CD4-positive, alpha-beta T cell treated with Interleukin-21 for 1 hour (primary cell): ENCODE measurements at places on chromosomes 4 and X.

- DNase-seq, result no peak
Observed at GRCh38 chr4:183907871-183908683, 3.0 kb downstream of the STOX2 start.

DNA sequence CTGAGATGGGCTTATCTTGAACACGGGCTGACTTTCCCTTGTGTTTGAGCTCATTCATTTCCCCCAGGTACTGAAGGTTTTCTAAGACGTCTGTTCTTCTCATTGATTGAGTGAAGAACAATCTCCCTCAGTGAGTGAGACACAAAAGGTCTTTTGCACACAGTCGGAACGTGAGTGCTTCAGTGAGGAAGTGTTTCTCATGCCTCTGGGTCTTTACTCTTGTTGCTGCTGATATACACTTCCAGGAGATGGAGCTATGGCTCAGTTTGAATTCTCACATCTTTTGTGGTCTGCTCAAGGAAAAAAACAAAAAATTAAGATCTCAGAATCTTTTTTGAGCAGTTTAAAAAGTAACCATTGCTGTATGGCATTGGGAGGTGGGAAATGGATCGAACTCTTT lies 981.9 kb upstream of the TENM3 start:
- no peak for DNase-seq

GRCh38 chr4:8729408-8730149 lies 137.0 kb downstream of the CPZ start:
- DNase-seq, result no peak

DNA sequence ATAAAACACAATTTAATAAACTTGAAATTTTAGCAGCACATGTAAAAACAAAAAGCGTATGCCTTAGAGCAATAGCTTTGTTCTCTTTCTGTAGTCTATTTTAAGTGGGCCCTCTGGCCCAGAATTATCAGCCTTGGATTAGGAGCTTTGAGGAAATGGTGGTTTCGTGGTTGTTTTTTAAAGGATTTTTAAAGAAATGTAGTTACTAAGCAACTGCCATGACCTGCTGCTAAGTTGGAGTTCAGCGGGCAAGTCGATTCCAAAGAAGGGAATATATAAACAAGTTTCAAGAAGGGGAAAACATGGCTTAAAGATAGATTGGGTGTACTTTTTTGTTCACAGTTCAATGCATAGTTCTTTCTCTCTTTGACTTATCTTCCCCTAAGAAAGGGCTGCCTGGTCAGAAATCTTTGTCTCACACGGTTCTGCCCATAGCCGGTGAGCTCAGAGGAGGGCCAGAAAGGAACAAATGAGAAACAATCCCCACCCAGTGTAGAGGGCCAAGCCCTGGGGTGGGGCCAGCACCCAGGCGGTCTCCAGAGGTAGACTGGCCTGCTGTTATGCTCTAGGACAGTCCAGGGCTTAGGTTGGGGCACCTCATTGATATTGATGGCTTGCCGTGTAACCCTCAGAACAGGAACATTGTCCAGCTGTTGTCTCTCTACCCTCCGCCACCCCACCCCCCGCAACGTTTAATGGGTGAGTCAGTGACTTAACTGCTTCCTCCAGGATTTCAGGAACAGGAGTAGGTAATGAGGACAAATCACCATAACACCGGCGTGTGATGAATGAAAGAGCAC lies 32.5 kb downstream of the DLG3 start:
- DNase-seq, result no peak

GRCh38 chr4:108888769-108889168 lies 125.9 kb upstream of the ETNPPL start:
- no peak for DNase-seq

- no peak for DNase-seq
Observed at GRCh38 chr4:39542611-39543012, 15.4 kb upstream of the UGDH start.

- DNase-seq, result no peak
Observed at GRCh38 chr4:66482186-66482585, 811.9 kb upstream of the EPHA5 start.

DNA sequence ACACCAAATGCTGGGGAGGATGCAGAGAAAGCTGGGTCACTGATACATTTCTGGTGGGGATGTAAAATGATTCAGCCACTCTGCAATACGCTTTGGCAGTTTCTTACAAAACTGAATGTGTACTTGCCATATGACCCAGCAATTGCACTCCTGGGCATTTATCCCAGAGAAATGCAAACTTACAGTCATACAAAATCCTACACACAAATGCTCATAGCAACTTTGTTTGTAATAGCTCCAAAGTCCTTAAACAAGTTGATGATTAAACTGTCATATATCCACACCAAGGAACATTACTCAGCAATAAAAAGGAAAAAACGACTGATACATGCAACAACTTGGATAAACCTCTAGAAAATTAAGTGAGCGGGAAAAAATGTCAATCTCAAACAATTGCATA lies 12.3 kb downstream of the MID1 start:
- DNase-seq, result no peak

DNA sequence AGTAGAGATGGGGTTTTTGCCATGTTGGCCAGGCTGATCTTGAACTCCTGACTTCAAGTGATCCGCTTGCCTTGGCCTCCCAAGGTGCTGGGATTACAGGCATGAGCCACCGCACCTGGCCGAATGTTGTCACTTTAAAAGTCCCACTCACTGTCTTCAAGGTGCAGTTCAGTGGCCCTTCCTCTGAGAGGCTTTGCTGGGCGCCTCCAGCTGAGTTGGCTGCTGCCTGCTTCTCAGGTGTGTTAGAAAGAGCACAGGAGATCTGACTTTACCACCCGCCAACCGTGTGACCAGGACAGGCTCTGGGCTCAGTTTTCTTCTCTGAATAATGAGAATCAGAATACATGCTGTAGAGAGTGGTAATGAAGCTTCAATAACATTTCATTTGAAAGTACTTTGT lies 207.4 kb downstream of the CEP135 start:
- no peak for DNase-seq

- DNase-seq, result peak; percentile 15
Observed at GRCh38 chrX:78650906-78651437, 8.2 kb downstream of the RTL3 start.

DNA sequence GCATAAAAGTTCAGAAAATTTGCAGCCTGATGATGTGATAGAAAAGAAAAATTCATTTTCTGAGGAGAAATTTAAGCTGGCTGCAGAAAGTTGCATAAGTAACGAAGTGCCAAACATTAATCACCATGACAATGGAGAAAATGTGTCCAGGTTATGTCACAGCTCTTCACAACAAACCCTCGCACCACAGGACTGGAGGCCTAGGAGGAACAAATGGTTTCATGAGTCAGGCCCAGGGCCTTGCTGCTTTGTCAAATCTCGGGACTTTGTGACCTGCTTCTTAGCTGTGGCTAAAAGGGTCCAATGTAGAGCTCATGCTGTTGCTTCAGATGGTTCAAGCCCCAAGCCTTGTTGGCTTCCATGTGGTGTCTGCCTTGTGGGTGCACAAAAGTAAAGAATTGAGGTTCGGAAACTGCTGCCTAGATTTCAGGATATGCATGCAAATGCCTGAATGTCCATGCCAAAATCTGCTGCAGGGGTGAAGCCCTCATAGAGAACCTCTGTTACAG lies 527.4 kb downstream of the SH3BGRL start:
- no peak for DNase-seq

DNA sequence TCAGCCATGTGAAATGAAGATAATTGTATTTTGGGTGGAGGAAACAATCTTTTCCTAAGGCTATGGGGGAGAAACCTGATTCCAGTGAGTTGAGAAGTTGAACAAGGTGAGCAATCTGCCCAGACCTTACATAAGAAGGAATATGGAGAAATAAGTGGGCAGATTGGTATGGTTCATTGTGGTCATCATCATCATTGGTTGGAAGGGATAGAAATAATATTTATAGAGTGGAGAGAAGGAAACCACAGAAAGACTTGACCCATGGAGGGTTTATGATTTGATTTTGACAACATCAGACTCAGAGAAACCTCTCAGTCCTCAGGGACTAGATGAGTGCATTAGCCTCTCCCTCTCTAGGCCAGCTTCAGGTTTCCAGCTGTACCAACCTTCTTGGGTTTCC lies 177.9 kb upstream of the NEIL3 start:
- no peak for DNase-seq

DNA sequence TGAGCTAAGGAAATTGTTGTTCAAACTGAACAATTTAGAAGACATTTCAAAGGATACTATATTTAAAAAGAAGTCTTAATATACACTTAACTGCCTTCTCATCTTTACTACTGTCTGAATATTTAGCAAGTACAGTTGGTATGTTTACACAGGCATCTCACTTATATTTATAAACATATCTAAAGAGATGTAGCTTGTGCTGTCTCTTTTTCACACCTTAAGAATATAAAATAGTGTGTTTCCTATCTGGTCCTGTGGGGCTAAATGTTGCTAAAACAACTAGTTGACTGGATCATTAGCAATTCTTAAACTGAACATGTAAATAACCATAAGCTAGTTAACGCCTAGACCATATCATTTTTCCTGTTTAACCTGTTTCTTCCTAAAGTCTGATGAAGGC lies 336.3 kb downstream of the PPP3CA start:
- DNase-seq, result no peak

DNA sequence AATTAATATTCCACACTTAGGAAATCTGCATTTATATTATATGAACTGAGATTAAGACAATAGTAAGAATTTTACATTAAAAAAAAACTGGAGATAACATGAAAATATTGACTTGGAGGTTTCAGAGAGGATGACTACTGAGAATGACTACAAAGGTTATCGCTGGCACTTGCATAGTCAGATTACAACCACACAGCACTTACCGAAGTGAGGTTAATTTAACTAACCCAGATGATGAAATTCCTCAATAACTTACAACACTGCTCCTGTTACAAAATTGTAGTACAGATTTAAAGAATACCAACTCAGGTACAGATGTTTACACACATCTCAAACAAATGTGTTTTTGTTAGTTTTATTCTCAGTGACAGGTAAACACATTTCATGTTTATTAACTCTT lies 283.5 kb downstream of the CAMK2D start:
- no peak for DNase-seq

DNA sequence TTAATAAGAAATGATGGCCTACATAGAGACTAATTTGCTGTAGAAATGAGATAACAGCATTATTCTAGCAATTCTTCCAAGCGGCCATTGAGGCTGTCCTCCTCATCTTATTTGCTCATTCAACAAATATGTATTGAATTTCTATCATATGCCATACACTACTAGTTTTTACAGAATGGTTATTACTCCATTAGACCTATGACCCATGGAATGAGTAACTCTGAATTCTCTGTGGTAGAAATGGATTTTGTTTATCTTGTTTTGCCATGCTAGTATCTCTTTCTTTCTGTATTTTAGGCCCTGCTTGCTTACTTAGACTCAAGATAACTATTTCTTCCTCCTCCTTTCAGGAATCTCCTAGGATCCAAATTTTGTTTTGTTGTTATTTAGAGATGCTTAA lies 103.5 kb downstream of the RPA4 start:
- DNase-seq, result no peak

DNA sequence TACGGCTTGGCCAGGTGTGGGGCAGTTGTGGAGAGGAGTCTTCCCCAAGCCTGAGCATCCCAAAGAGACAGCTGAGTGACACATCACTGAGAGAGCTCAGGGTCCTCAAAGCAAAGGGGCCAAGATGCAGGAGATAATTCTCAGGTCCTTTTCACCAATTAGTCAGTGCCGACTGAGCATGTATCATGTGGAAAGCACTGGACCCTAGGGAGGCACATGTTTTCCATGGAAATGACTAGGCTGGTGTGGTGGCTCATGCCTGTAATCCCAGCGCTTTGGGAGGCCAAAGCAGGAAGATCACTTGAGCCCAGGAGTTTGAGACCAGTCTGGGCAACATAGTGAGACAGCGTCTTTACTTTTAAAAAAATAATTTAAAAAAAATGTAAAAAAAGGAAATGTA lies 67.3 kb upstream of the PRPS1 start:
- DNase-seq, result no peak

- no peak for DNase-seq
Observed at GRCh38 chr4:56250776-56251175, 136.5 kb downstream of the AASDH start.

GRCh38 chr4:17515445-17516407 lies 761 bp downstream of the CLRN2 start:
- no peak for DNase-seq

DNA sequence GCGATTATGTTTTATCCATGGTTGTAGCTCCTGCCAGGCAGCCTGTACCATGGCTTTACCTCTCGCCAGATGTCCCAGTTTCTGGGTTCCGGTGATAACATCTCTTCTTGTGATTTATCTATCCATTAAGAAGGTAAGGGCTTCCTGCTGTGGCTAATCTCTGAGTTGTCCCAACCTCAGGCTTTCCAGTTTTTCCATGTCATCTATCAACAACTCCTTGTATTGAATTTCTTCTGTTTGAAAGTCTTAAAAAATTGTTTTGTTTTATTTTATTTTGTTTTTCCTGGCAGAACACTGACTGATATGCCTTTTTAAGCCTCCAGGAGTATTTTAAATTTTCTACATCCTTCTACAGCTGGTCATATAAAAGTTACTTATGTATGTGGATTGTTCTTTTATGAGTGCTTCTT lies 241.9 kb downstream of the ANTXR2 start:
- no peak for DNase-seq

DNA sequence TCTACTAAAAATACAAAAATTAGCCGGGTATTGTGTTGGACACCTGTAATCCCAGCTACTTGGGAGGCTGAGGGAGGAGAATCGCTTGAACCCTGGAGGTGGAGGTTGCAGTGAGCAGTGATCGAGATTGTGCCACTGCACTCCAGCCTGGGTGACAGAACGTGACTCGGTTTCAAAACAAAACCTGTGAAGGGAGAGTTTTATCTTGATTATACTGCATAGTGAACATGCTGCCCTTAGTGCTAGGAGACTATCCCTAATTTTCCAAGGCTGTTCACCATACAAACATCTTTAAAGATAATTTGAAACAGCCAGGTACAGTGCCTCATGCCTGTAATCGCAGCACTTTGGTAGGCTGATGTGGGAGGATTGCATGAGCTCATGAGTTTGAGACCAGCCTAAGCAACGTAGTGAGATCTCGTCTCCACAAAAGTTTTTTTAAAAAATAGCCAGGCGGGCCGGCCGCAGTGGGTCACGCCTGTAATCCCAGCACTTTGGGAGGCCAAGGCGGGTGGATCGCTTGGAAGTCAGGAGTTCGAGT lies 6.2 kb downstream of the AFF1 start:
- DNase-seq, result no peak

DNA sequence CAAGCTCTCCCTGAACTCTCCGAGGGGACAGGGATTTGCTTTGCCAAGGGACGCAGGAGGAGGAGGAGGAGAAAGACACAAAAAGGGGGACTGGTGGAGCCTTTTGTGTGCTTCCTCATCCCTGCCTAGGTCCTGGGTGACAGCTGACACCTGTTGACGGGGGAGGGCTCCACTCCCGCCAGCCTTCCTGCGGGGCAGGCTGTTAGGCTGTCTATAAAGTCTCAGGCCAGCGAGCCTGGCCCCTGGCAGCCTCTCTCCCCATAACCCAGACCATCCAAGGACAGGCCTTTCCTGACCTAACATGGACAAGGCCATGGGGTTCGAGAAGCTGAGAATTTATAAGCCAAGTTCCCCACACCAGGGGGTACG lies 832 bp upstream of the EVC2 start:
- no peak for DNase-seq

DNA sequence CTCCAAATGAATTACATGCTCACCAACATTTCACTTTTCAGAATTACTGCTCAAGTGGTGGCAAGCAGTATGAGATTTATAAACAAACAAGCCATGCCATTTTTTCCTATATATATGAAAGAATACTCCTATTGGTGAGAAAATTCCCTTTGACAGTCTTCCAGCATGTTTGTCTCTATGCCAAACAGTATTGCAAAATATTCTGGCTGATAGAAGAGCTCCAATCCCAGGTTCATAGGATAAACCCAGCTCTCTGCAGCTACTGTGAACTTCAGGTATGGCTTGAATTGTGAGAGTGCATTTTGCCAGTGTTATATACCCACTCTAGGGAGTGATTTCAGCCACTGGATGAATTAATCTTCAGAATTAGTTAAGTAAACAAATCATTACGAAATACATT lies 108.8 kb downstream of the MAGEC2 start:
- DNase-seq, result no peak
